T-helper 1 cell treated with Interleukin-12 subunit alpha and Interleukin-12 subunit beta and Interleukin-4 antibody, amounts not matched to agents 30 ng/mL and 1 ng/mL, for 36 hours (primary cell): ENCODE measurements at places on chromosomes 1 and 21. TPM values are rescaled to one million over a fixed set of nuclear protein-coding genes. Genes with fewer than 3 reads are reported as not detected.

The DEDD gene
- 41.5 and 47.6 TPM in 2 replicates for total RNA-seq

The C1orf53 gene
- total RNA-seq: 0.39 and 0.78 TPM in 2 replicates

The GPR37L1 gene
- total RNA-seq: not detected in 2 replicates

The SPSB1 gene
- 22.8 TPM in 2 replicates for total RNA-seq

The NEGR1 gene
- total RNA-seq: not detected in 2 replicates
